Pons (tissue), 1 donor: ENCODE measurements at places on chromosomes 6 and 20.

DNA sequence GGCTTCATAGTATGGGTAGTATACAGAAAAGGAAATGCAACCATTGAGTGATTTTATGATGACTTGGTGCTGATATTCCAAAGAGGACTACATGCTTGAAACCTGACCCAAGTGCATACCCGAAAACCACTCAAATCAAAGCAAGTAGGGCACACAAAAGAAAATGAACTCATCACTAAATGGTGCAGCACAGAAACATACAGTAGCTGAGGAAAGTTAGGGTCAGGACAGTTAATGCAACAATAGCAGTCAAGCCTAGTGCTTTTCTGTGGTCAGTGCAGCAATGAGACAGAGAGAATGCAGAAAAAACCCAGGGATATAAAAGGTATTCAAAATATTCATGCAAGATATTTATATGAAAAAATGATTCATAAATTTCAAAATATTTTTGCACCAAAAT lies 711.1 kb downstream of the EPHA7 start:
- no peak for DNase-seq

- DNase-seq, result no peak
These were observed 7.7 kb upstream of the SAMHD1 start for GRCh38 chr20:36959242-36959641.

DNA sequence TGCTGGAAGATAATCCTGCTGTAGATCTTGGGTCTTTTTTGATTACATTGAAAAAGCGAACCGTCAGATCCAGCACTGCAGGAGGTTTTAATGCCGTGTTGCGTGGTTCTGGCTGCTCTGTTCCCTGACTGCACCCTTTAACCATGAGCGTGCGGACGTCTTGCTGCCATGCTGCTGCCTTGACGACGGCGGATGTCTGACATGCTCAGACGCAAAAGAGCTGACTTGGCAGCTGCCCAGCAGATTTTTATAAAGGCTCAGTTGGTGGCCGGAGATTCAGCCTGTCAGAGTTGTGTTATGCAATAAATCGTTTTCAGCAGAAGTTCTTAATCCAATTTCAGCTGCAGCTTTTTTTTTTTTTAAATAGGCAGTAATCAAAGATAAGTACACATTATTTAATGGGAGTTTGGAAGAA lies 119.4 kb downstream of the JARID2 start:
- DNase-seq, result peak; percentile 81

DNA sequence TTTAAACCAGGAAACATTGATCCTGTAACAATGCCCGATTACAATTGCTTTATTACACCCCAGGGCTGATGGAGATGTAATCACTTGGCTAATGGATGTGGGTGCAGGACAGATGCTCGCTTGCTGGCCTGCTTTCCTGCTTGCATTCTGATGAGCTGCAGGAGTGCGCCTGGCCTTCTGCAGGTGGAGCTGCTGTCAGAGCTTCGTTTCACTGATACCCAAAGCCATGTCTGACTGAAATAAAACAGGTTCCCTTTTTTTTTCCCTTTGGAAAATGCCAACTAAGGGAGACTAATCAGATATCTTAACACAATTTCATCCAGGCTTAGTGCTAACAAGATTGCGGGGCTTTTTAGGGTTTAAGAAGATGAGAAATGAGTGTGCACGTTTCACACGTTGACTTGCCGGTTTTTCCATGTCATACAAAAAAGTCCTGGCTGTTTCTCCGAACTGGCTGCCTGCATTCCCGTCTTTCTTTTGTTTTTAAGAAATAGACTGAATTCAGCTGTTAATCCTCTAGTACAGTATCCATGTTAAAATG lies 60.7 kb downstream of the VAPB start:
- no peak for DNase-seq

DNA sequence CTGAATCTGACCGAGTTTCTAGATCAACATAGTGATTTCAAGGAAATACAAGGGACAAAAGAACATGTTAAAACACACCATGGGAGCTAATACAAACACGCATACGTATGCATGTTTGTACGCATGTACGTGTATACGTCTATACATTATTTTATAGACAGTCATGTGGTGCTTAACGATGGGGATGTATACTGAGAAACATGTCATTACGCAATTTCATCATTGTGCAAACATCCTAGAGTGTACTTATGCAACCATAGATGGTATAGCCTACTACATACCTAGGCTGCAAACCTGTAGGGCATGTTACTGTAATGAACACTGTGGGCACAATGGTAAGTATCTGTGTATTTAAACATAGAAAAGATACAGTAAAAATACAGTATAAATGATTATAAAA lies 25.0 kb upstream of the NELFCD start:
- no peak for DNase-seq

DNA sequence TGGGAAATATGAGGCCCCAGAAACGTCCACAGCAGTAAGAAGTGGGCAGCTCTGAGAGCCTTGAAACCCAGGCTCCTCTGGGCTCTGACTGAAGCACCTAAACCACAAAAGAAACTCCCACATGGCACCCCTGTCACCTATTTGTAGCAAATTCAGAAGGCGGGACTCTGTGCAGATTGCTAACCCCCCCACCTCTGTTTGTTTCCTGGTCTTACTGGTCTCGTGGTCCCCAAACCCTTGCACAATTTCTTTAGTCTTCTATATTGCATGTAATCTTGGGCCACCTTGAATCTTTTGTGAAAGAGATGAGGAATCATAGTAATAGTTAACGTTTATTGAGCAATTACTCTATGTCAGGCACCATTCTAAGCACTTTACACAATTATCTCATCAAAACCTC lies 154.3 kb downstream of the PREX1 start:
- no peak for DNase-seq

GRCh38 chr6:28838289-28838633 lies 85.5 kb downstream of the TRIM27 start:
- peak; percentile 90 for DNase-seq

DNA sequence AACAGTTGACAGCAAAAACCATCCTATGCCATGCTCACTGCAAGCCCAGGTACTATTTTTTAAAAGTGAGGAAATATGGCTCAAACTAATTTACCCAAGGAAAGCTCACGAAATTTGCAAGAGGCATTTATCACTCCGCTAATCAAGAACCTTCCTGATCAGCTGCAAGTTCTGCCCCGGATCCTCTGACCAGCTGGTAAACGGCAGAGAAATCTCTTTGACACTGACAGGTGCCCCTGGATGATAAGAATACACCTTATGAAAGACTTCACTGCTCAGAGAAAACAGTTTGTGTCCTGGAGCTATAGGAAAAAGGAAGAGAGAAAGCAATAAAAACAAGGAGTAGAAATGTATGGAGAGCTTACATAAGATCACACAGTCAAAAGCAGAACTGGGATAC lies 6.4 kb downstream of the CNKSR3 start:
- no peak for DNase-seq

DNA sequence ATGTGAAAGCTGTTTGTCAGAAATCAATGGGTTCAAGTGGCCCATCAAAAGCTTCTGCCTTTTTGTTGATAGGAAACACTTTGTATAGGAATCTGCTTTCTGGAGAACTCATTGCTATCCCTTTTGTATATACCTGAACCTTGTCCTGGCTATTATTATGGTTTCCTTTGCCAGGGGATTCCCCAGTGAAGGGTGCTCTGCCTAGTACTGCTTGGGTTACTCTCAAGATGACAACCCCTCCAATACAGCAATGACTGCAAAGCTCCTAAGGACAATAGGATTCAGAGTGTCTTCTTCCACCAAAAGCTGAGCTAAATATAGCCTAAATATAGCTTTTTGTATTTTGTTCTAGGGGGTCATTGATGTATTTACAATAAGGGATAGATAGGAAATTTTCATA lies 54.0 kb upstream of the PTPRK start:
- DNase-seq, result no peak

DNA sequence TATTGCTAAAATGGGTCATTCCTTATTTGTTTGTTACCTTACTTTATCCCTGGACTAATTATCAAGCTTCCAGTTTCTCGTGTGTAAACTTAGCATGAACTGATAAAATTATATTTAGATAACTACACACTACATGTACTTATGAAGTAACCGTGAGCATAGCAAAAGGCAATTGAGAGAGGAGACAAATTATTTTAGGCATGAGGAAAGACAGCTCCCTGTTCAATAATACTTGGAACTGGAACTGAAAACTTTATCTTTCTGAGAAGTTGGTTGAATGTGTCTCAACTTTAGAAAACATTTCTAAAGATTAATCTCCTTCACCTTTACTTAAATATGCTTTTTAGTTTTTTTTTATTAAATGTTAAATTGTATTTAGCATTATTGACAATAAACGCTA lies 11.4 kb downstream of the CRISP3 start:
- DNase-seq, result no peak

- DNase-seq, result no peak
These were observed 563.3 kb downstream of the DOK5 start for GRCh38 chr20:55038684-55039083.

GRCh38 chr6:163414946-163415619 lies 565 bp downstream of the QKI start:
- no peak for DNase-seq

GRCh38 chr6:132114201-132114825 lies 163.1 kb upstream of the CCN2 start:
- DNase-seq, result no peak

- DNase-seq, result no peak
These were observed 125.4 kb downstream of the SH3BGRL2 start for GRCh38 chr6:79756496-79756895.

GRCh38 chr6:162239330-162239729 lies 488.2 kb downstream of the PRKN start:
- no peak for DNase-seq

- DNase-seq, result no peak
These were observed 54.7 kb upstream of the SNX9 start for GRCh38 chr6:157768304-157768703.

DNA sequence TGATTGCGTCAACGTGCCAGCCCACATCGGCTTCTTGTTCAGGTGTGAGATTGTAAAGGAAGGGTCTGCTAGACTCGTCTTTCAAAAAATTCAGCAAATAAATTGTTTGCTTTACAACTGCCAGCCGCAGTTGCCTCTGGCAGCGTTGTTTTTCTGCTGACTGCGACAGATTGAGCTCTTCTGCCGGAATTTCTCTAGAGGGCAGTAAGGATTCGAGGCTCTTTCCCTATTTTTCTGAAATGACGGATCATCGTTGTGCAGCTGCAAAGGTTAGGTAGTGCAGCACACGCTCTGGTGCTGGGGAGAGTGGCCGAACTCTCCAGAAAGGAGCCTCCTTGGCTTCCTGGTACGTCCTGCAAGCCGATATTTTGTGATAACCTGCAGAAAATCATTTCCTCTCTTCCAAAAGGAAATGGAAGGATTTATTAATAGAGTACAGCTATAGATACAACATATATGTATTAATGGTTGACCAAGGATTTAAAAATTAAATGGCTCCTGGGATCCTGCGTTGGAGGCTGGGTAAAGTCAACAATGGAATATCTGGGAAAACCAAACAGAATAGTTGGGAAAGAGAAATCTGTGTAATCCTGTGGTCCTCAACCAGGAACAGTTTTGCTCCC lies 121.9 kb upstream of the ZFP64 start:
- DNase-seq, result peak; percentile 39

GRCh38 chr20:30488941-30489613 lies 768.4 kb upstream of the DEFB115 start:
- no peak for DNase-seq

DNA sequence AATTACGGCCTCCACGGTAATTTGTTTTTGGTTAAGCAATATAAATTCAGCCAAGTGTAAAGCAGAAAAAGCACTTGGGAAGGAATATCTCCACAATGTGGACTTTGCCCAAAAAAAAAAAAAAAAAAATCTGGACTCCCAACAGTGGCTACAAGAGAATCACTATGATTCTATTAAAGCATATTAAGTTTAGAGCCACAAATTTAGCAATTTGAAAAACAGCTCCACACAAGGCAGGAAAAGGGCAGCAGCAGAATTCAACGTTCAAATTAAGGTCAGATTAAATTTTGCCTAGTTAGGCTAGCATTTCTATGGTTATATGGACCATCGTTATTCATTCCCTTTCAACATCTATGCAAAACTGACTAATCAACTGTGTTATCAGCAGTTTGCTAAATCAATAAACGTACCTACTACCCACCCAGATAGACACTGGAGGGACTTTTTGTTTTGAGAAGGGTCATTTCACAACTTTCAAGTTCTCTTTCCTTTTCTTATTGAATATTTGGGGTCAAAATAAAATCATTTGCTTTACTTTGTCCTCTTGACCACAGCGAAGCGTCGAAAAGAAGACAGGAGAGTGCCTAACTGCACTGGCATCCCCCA lies 1.0 kb downstream of the MCM9 start:
- DNase-seq, result no peak

GRCh38 chr20:23200413-23200812 lies 114.3 kb upstream of the CD93 start:
- peak; percentile 37 for DNase-seq

DNA sequence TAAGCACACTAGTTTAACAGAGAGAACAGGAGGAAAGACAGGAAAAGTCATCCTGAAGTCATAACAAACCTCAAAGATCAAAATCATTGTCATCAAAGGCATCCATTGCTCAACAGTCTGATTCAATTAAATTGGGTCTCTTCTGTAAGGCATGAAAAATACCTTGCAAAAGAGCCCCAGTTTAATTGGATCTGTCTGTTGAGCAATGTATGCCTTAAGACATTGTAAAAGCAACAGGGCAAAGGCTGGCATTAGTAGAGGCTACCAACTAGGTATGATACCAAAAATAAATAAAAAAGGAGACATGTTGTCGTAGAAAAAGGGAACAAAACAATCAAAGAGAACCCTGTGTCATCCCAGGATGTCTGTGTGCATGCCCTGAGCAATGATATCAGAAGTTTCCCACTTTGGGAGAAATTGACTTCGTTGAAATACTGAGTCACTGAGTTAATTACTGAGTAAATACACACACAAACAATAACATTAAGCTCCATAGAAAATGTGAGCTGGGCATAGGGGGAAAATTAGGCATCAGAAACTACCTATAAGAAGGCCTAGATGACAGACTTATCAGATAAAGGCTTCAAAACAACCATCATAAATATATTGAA lies 1013.8 kb upstream of the CITED2 start:
- no peak for DNase-seq

DNA sequence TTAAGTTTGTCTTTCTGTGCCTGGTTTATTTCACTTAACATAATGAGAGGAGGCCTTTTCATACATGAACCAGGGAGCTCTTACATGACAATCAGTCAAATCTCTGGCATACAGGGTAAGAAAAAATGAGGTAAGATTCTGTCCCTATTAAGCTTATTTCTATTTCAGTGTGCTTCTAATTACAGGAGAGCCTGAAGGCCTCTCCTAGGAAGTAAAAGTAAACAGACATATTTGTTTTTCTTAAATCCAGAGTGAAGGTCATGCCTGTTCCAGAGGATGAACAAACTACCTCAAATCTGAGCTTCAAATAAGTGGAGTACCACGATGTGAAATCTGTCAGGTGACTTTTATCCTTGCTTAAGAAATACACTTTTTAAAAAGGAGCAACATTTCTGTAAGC lies 72.6 kb downstream of the POPDC3 start:
- DNase-seq, result no peak

GRCh38 chr6:155248008-155249001 lies 15.5 kb upstream of the CLDN20 start:
- DNase-seq, result peak; percentile 72

DNA sequence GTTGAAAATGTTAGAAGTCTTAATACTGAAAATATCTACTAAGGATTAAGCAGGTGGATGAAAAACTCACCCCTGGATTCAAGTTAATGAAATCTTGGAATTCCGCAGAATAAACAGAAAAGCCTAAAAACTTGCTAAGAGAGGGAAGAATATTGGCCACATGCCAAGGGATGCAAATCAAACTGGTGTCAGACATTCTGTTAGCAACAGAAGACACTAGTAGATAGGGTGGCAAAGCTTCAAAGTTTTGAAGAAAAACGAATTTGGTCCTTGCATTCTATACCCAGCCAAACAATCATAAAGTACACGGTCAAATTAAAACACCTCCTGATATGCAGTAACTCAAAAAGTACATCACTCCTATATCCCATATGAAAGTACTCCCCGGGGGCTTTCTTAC lies 77.1 kb upstream of the ADTRP start:
- no peak for DNase-seq
